ENCODE measurements at places on chromosomes 2 and 18.
A peak's percentile ranks its signal among the peaks of the same experiment; 100 is the strongest.

DNA sequence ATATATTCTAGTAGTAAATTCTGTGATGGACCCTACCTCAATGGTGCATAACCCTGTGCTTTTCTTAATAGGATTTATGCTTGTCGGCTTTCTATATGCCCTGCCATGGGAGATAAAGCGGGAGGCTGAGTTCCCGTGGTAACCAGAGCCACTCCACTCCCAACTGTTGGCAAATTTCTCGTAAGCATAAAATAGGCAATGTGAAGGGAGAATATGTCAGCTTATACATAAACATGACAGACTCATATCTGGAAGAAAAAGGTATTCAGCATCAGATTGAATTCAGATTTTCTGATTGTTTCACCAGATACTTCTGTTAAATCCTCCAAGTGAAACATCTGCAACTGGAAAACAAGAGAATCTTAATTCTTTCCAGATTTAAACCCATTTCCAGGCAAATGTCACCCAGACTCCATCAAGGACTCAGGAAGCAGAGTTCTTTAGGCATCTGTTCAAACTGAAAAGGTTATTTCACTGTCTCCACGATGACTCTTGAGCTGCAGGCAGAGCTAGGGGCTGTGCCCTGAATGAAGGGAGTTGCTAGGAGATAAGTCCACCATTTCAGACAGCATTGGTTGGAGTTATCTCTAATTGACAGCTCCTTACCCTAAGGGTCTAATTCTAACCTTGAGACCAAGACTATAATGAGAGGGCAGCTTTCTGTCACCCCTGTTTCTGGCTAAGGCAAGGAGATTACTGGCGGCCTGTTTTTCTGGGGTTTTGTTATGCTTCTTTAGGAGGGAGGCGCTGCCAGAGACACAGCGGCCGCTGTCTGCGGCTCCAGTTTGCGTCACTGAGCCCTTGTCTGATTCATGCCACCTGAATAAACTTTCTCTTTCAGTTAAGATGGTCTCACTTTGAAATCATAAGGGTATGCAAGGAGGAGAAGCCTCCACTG lies 381.3 kb downstream of the SOX11 start:
- peak; percentile 74 for DNase-seq

DNA sequence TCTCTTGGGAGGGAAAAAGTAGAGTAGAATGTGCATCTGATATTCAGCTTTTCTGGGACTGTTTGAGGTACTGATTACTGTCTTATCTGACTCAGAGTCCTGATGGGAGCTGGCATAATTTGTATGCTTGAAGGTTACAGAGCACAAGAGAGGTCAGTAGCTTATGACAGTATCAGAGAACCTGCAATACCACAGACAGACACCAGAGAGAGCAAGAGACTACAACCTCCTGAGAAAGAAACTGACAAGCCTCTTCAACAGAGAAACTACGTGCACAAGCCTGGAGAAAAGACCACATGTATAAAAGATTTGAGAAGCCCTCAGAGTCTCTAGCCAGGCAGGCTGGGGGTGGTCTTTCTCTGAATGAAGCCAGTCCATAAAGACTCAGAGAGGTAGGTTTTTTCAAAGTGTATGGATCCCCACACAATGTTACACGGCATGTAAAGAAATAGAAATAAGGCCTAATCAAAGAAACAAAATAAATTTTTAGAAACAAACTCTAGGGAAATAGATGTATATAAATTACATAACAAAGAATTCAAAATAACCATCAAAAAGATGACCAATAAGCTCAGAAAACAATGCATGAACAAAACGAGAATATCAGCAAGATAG lies 568.3 kb downstream of the LRRTM4 start:
- peak; percentile 41 for DNase-seq

- peak; percentile 51 for DNase-seq
Observed at GRCh38 chr2:215556979-215557378, 121.1 kb upstream of the FN1 start.

- DNase-seq: no peak
Observed at GRCh38 chr2:24026233-24026632, 16.3 kb downstream of the MFSD2B start.

GRCh38 chr18:58861353-58861752 lies 3.3 kb upstream of the ZNF532 start:
- DNase-seq: no peak
